ENCODE measurements at places on chromosomes 16 and 17.

GRCh38 chr16:3235856-3236669 is 1.1 kb upstream of the ZNF200 start:
- no peak for DNase-seq

- no peak for DNase-seq
Observed at GRCh38 chr17:44608727-44609435, 47.4 kb upstream of the MEIOC start.

GRCh38 chr16:17168181-17168580 is 302.6 kb downstream of the XYLT1 start:
- no peak for DNase-seq

DNA sequence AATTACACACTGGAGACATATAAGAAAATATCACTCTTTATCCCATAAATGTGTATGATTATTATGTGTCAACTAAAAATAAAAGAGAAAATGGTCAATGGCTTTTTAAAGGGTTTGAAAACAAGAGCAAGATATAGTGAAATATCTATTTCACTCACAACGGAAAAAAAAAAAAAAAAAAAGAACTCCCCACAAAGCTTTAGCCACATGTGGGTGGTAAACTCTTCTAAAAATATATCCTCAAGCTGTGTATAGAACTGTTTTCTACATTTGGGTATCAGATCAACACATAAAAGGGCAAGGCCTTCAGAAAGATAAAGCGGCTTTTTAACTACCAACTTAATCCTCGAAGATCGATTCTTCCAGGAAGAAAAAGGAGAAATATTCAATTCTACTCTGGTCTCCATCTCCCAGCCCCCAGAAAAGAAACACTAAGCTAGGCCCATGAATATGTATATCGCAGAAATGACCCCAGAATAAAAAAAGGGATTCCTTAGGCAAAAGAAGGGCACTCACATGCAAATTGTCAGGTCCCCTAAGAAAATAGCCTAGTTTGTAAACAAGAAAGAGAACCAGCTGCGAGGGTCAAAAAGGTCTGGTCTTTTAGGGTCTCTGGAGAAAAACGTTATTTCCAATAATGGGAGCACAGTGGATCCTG is 4.4 kb downstream of the LITAF start:
- DNase-seq = no peak

Data from activated CD8-positive, alpha-beta memory T cell treated with anti-CD3 and anti-CD28 coated beads for 4 hours (primary cell).